COR-L47 (cell line): ENCODE measurements at places on chromosomes 4 and X.

GRCh38 chr4:107094332-107094731 is 58.2 kb upstream of the DKK2 start:
- peak; percentile 20 for DNase-seq

DNA sequence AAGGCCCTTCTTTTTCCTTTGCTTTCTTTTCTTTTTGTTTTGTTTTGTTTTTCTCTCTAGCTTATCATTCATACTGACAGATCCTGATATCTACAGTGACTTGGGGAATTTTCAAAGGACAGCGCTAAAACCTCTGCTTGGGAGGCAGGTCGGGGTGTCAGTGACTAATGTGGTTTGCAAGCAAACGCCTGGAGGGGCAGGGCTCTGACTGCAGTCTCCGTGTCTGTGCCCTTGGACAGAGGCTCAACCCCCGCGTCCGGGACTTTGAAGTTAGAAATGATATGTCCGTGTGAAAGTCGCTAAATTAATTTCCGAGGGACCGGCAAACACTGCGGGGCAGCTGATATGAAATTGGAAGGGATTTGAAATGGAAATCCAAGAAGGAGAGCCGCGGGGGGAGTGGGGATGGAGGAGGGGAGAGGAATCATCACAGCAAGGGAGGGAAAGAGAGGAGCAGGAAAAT is 312.4 kb downstream of the DHRSX start:
- DNase-seq = no peak

- DNase-seq = no peak
Observed at GRCh38 chr4:67371615-67372014, 173.7 kb downstream of the CENPC start.

- DNase-seq = peak; percentile 4
Observed at GRCh38 chr4:47251348-47252135, 212.0 kb downstream of the COMMD8 start.

GRCh38 chrX:10467793-10468192 is 152.6 kb downstream of the MID1 start:
- DNase-seq = no peak

GRCh38 chr4:184849185-184849584 is 23.4 kb upstream of the ACSL1 start:
- no peak for DNase-seq

- no peak for DNase-seq
Observed at GRCh38 chrX:138775517-138775916, 64.0 kb upstream of the FGF13 start.

DNA sequence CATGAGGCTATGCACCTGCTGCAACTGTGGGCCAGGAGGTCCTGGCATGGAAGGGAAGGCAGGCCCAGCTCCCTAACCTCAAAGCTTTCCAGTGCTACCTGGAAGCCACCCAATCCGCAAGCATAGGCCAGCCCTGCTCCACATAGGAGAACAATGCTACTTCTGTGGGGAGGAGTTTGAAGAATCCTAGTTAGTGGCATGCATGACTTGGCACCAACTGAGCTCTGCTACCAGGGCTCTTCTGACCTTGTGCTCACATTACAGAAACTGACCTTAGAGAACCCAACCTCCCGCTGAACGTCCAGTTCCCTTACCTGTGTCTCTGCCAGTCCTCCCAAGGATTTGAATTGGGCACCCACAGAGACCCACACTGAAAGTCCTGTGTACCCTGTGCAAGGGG is 58.8 kb downstream of the USP46 start:
- DNase-seq = no peak

GRCh38 chr4:56976283-56976836 is 1.0 kb downstream of the NOA1 start:
- no peak for DNase-seq

- DNase-seq = no peak
Observed at GRCh38 chr4:148425327-148426110, 16.7 kb downstream of the NR3C2 start.

DNA sequence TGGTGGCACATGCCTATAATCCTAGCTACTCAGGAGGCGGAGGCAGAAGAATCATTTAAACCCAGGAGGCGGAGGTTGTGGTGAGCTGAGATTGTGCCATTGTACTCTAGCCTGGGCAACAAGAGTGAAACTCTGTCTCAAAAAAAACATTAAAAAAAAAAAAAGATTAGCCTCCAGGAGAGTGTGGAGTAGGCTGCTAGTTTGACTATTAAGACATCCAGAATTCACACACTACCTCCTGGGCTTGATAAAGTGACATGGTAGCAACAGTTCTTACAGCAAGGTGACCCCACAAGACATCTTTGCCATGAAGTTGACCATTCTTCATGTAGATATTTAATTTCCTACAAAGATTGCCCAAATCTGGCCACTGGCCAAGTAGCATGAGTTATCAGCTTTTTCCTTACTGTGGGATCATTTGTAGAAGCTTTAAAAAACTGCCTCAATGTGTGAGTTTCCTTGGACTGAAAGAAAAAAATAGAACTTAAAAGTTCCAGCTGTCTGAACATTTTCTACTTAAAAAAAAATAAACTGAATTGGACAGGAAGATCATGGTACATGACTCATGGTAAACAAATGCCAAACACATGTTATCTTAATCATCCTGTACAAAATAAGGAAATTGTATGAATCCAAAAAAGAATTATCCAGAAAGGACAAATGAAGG is 35.3 kb upstream of the SPRY1 start:
- DNase-seq = no peak

GRCh38 chr4:65651031-65651430 is 19.3 kb downstream of the EPHA5 start:
- no peak for DNase-seq

DNA sequence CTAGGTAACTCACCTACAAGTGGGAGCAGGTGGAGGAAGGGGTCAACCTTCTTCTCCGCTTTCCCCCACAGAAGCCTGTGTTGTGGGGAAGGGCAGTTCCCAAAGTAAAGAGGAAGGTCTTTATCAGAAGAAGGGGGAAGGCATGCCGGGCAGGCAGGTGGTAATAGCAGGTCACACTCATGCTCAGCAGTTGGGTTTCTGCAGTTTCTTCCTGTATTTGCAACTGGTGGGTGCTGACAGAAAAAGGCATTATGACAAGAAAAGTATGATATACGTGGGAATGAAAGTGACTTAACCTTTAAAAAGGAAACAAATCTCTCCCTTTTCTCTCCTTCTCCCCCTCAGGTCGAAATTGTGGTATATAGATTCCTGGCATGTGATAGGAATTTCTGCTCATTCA is 3.7 kb downstream of the MTMR1 start:
- DNase-seq = no peak

DNA sequence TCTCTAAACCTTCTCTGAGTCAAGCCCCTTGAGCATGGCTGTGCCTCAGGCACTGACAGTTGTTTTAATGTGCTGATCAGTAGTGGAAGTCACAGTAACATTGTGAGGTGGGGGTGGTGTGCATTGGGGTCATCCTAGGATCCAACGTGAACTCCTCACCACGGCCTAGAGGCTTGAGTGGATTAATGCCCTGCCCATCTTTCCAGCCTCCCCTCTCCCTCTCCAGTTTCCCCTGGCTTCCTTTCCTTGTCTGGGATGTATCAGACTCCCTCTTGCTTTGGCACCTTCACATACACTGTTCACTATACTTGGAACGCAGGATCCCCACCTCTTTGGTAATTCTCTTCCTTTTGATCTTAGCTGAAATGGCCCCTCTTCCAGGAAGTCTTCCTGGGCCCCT is 13.3 kb upstream of the PJA1 start:
- DNase-seq = no peak

DNA sequence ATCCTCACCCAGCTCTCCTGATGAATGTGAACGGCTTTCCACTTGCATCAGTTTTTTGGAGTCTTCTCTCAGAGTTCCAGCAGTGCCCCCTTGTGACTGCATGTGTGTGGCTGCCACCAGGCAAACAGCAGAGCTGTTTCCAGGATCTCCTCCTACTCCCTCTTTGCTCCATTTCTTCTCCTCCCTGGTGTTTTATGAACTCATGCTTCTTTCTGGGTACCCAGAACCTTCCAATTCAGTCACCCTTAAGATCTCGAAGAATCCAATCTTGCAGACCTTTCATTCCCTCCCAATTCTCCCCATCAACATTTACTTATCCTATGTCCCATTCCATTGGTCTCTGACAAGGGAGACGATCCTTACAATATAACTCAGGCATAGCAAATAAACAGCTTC is 6.8 kb upstream of the TCEANC start:
- peak; percentile 22 for DNase-seq

GRCh38 chrX:12950851-12951594 is 23.9 kb upstream of the TMSB4X start:
- DNase-seq = no peak

DNA sequence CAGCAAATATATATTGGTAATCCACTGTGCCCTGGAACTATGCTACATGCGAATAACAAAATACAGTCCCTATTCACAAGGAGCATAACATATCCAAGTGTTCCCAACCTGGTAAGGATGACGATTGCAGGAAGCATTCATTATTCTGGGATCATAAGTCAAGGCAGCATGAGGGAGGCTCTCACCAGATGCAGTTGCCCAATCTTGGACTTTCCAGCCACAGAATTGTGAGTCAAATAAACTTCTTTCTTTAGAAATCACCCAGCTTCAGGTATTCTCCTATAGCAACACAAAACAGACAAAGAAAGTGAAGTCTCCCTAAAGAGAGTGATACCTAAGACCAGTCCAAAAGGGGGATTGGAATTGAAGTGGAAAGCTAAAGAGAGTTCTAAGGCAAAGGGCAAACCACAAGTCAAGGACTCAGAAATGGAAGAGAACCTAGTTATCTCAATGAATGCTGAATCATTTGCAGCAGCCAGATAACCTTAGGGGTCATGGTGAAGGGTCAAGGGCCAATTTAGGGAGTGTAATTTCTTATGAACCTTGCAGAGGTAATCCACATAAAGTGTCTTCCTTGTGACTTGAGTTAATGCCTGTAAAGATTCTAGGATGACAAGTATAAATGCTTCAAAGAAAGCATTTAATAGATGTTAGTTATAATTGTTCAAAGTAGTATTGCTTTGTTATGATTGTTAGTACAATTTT is 103.1 kb upstream of the PCDH7 start:
- no peak for DNase-seq

DNA sequence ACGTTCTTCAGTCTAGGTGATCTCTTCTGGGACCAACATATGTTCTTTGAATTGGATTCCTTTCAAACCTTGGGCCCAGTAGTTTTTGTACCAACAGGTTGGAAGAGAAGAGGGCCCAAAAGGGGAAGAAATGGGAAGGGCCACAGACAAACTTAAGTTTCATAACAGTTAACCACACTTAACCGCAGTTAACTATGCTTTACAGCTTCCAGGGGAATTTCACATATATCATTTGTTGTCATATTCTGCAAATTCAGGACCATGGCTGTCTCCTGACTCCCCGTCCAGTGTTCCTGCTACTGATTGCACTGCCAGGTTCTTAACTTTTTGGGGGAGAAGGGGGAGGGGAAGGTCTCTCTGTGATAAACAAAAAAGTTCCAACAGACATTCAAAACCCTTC is 34.6 kb downstream of the RTL5 start:
- DNase-seq = no peak

DNA sequence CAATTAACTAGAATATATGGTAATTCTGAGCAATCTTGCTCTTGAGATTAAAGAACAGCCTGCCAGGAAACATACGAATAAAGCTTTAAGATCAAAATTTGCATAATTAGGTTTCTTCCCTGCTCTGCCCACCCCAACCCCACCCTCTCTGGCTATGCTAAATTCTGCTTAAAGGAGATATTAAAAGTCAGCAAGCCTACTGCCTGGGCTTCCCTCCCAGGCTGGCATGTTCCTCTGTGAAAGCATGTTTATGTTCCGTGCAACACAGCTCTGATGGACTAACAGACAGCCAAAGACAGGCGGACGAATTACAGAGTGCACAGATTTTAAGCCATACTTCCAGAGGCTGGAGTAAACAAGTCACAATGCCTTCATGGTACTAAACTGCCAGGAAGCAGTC is 28.4 kb downstream of the CD99L2 start:
- DNase-seq = no peak

- no peak for DNase-seq
Observed at GRCh38 chr4:15836362-15836761, 58.2 kb downstream of the CD38 start.

DNA sequence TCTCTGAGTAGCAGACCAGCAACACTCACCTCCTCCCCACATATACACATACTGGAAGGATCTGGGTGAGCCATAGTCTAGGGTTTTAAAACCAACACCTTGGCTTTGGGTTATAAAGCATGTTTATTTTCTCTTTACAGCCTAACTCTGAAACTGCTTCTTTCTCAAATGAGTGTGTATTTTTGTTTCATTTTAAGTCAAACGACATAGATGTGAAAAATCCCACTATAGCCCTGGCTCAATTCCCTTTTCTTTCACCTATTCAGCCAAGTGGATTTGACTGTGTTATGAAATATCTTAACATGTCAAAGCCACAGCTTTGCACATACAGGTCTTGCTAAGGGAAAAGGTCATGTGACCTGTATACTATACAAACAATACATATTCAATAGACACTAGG is 13.8 kb downstream of the NEXMIF start:
- no peak for DNase-seq

- DNase-seq = peak; percentile 63
Observed at GRCh38 chrX:100636321-100636991, at the start of gene TSPAN6. Gene TSPAN6 (minus strand): TSS chrX:100636806. CDS start chrX:100636694, 112 bp downstream.

- DNase-seq = peak; percentile 24
Observed at GRCh38 chr4:145618210-145618931, 814 bp upstream of the MMAA start.

DNA sequence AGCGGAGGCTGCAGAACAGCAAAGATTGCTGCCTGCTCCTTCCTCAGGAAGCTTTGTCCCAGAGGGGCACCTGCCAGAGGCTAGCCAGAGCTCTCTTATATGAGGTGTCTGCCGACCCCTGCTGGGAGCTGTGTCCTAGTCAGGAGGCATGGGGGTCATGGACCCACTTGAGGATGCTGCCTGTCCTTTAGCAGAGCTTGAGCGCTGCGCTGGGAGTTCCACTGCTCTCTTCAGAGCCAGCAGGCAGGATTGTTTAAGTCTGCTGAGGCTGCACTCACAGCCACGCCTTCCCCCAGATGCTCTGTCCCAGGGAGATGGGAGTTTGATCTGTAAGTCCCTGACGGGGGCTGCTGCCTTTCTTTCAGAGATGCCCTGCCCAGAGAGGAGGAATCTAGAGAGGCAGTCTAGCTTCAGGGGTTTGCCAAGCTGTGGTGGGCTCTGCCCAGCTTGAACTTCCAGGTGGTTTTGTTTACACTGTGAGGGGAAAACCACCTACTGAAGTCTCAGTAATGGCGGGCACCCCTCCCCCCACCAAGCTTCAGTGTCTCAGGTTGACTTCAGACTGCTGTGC is 10.9 kb downstream of the DCK start:
- DNase-seq = no peak

DNA sequence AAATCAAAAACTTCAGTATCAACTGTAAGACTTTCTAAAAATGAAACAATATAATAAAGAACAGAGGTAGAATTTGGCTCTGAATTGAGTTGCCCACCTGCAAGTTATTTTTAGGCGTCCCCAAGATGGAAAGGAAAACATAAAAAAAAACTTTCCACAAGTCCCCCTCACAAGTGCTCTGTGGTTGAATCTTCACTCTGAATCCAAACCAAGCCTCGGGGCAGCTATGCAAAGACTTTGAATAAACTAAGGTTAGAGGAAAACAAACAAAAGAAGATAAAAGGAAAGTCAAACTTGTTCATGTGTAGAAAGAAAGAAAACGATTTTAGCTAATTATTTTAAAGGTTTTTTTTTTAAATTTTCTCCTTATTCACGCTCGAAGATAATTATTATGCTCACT is 372.4 kb upstream of the SLIT2 start:
- DNase-seq = no peak
